ENCODE measurements at places on chromosomes 5 and 9.
A peak's percentile ranks its signal among the peaks of the same experiment; 100 is the strongest.

- no peak for DNase-seq
Observed at GRCh38 chr5:136103118-136103517, 29.5 kb upstream of the SMAD5 start.

- no peak for DNase-seq
Observed at GRCh38 chr5:43110606-43111170, 10.0 kb upstream of the ZNF131 start.

DNA sequence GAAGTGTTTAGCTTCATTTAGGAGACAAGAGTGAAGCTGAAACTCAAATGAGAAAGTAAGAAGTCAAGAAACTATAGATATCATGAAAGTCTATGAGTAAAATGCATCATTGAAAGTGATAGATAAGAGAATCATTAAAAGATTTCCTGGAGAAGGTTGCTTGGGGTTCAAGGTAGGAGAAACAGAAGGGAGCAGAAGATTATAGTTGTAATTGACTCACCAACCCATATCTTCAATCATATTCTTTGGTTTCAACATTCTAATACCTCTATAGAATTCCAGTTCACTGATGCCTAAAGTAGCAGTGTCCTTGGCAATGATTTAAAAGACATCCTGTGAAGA lies 365.7 kb upstream of the RIOK2 start:
- no peak for DNase-seq

- peak; percentile 87 for DNase-seq
Observed at GRCh38 chr9:77595426-77596095, 52.6 kb downstream of the GNA14 start.

DNA sequence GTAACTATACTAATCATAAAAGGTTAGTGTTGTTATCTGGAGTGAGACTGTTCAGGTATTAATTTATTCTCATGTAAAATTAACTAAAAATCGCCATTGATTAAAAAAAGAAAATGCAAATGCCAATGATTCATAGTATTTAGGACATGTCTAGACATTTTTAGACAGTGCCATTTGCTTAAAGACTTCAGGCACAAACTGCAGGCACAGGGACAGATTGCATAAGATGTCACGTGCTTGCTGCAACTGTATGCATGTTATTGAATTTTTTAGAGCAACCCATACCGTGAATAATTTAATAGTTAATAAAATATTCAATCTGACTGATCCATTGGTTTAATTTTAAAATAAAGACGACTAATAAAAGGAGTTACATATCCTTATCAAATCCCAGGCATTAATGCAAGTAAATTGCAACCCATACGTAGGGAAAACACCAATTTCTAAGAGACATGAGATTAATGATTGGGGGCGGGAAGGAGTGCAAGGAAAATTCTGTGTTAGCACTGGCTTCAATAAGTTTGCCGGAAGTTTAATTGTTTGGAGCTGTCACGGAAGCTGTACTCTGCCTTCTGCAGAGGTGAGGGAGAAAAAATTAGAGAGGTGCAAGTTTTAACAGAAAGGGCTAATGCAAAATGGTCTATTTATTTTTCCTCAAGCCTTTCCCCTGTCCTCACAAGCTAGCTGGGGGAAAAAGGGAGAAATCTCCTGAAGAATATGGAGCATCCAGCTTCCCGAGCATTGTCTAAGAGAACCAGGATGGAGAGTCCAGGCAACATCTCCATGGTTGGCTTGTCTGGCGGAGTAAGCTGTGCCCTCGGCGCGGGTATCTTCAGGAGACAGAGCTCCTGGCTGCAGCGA lies 2.9 kb downstream of the EDIL3 start:
- DNase-seq = peak; percentile 44

DNA sequence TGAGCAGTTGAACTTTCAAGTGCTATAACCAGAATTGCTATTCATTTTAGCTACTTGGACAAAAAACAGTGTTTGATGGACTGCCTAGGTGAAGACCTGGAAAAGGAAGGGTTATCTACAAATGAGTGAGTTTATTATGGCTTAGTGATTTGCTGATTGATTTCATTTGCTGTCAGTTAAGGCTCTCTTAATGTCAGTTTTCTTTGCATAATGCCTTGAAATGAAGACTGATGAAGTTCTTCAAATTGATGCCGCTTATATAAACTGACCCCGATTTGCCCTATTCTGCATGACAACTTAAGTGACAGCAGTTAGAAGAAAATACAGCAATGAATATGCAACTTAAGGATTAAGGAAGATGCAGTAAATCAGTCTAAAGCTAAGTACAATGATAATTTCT lies 332.6 kb downstream of the CCDC171 start:
- no peak for DNase-seq

GRCh38 chr5:164051745-164052144 lies 546.3 kb downstream of the MAT2B start:
- DNase-seq = peak; percentile 84

GRCh38 chr9:136292591-136293448 lies 11.1 kb downstream of the CCDC187 start:
- DNase-seq = no peak

DNA sequence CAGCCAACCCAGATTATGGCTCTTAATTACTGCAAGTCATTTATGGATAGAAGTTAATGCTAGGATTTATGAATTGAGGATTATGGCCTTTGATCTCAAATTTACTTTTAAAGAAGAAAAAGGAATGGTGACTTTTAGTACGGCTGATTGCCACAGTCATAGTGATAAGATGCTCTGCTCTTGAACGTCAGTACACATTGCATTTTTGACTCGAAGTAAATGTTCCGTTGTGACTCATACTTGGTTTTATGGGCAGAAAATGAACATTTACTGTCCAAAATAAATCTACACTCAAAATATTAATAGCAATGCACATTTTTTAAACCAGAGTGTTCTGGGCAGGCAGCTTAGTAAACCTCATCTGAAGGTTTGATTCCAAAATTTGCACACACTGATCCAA lies 830 bp downstream of the ADAMTSL1 start:
- DNase-seq = peak; percentile 76

DNA sequence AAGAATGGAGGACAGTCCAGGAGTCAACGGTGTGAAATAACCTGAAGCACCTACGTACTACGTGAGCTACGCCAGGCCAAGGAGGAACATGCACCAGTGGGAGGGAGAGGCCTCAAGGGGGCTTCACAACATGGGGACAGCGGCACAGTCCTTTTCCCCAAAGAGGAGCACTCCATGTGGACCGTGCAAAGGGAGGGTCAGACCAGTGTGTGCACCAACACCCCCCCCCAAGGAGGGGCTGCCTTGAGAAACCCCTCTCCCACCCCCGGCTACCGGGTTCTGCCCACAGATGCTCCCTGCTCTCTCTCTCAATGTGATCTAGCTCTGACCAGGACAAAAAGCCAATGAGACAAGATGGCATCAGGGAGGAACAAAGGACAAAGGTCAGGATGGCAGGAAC lies 68.6 kb downstream of the PRRT1B start:
- no peak for DNase-seq

GRCh38 chr5:111859533-111860270 lies 102.7 kb upstream of the NREP start:
- DNase-seq = peak; percentile 96

Data from cardiac fibroblast (primary cell).